Stimulated activated CD4-positive, alpha-beta T cell treated with anti-CD3 and anti-CD28 coated beads, Interleukin-15, amount 100 ng/mL, for 24 hours (primary cell): ENCODE measurements at places on chromosomes 11 and 22.

GRCh38 chr11:43948341-43949225 is 6.1 kb downstream of the C11orf96 start:
- no peak for DNase-seq

DNA sequence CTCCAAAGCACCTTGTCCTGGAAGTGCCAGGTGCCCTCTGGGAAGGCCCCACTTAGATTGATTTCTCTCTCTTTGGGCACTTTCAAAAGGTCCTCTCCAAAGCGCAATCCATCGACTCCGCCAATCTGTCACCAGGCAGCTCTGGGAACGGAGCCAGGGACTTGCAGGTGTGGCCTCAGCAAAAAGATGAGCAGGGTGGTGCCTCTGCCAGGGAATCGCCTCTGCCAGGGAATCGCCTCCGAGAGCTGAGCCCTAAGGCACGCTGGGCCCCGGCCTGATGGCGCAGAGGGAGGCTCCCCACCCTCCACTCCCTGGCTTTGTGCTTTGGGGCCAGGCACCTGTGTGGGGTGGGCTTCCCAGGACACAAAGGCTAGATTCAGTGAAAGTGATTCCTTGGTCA is 1391.3 kb downstream of the TBC1D22A start:
- DNase-seq = no peak

DNA sequence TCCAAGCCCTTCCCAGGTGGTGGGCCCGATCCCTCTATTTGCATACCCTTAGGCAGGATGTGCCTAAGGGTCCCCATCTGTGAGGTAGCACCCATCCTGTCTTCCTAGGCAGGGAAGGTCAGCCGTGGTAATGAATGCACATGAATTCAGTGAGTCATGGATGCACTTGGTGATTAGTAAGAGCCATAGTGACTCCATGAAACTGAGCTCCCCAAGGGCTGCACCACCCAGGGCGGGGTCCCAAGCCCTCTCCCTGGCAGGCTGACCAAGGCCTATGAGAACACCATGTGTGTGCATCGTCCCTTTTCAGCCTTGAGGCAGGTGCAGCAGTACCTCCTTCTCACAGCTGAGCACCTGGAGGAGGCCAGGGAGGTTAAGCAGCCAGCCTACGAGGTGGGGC is 15.6 kb upstream of the SUSD2 start:
- no peak for DNase-seq

GRCh38 chr11:2864901-2865300 is 20.7 kb downstream of the CDKN1C start:
- DNase-seq = no peak

- peak; percentile 22 for DNase-seq
Observed at GRCh38 chr22:21690401-21690801, 24.6 kb downstream of the PPIL2 start.

DNA sequence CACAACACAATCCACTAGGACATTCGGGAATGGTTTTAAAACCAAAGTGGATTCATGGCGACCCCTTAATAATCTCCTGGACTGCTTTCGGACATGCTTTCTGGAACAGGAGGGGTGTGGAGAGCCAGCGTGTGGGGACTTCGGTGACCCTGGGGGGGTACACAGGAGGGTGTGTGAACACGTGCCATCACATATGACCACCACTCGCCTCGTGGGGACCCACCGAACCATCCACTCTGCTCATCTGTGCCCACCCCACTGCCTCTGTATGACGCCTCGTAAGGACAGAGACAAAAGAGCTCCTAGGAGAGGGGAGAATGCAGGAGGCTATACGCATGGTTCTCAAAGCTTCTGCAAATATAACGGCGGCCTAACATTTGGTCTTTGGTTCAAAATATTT is 8.9 kb downstream of the LTO1 start:
- DNase-seq = no peak

DNA sequence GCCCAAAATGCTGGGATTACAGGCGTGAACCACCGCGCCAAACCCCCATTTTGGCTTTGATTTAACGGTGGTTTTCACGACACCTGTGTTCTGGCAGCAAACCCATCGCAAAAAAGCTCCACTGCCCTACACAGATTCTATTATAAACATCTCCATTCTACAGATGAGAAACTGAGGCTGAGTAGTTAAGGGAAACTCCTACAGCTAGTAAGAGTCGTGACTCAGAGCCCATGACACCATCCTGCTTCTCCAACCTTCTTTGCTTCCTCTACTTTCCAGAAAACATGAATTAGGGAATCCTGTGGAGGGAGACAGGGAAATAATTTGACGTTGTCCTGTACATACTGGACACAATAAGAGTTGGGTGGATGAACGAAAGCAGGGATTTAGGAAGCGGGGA is 429 bp upstream of the SNX15 start:
- no peak for DNase-seq

DNA sequence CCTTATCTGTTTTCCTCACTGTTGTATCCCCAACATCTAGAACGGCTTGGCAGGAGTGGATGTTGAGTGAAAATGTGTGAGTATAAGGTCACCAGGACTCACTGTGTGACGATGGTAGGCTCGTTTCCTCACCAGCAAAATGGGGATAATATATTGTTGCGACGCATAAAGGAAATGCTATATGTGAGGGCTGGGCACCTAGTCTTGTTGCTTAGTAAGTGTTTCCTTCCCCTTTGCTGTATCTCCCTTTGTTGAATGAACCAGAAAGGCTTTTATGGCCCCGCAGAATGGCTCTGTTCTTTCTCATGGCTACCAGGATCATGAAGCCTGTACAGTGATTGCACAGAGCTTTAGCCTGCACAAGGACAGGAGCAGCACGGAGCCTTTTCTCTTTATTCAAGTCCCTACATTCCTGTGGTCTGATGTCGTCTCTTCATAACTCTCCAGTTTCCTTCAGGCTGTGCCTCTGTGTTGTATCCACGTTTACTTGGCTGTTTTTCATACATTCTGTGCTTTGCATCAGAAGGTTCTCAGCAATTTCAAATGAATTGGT is 5.4 kb downstream of the TNRC6B start:
- no peak for DNase-seq

GRCh38 chr22:43845981-43846380 is 16.3 kb downstream of the SULT4A1 start:
- DNase-seq = no peak

GRCh38 chr11:25357133-25357532 is 860.3 kb downstream of the LUZP2 start:
- DNase-seq = no peak

GRCh38 chr11:33296695-33297094 is 39.5 kb downstream of the HIPK3 start:
- no peak for DNase-seq

DNA sequence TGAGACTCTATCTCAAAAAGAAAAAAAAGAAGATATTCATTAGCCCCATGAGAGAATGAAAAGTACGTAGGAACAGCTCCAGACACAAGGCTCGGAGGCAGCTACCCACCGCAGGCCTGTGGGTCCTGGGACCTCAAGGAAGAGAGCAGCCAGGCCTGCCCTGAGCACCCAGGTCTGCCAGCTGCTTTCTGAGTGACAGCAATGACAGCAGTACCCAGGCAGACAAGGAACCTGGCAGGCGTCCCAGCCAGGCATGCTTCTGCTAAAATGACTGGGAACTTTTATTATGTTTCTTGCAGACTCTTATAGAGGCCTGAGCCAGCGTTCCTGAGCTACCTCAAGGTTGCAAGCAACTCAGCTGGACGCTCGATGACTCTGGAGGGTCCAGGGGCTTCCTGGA is 31.6 kb downstream of the CPT1A start:
- no peak for DNase-seq

GRCh38 chr22:44449061-44449682 is 48.9 kb downstream of the RTL6 start:
- DNase-seq = no peak

GRCh38 chr11:111978028-111978771 is 41.1 kb downstream of the DIXDC1 start:
- no peak for DNase-seq

GRCh38 chr11:18168372-18168771 is 4.3 kb upstream of the MRGPRX4 start:
- no peak for DNase-seq
